Mesothelial cell of epicardium (in vitro differentiated cells): ENCODE measurements at places on chromosomes 4 and X. TPM values are rescaled to one million over a fixed set of nuclear protein-coding genes. Genes with fewer than 3 reads are reported as not detected.
A peak's percentile ranks its signal among the peaks of the same experiment; 100 is the strongest.

- no peak for DNase-seq
Observed at GRCh38 chr4:23775694-23776093, 114.2 kb downstream of the PPARGC1A start.

GRCh38 chr4:3851211-3851610 lies 85.0 kb downstream of the ADRA2C start:
- no peak for DNase-seq

MSMO1 gene
- 51.8 to 54.4 TPM (median 54.2 TPM) in 3 replicates for total RNA-seq

DNA sequence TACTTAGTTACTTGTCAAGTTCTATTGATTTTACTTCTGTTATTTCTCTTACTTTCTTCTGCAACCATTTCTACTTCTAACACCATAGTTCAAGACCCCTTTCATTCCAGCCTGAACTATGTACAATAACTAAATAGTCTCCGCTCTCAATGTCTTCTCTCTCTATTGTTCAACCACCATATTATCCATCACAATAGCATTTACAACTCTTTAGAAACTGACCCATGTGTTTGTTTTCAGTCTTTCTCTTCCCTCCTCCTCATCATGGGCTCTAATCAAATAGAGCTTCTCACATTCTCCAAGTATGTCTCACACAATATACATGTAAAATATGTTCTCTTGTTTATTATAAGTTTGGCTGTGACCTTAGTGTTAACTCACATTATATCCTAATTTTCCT lies 143.6 kb downstream of the ZAR1 start:
- DNase-seq, result no peak

- no peak for DNase-seq
Observed at GRCh38 chrX:71930298-71930697, 19.7 kb downstream of the NHSL2 start.

- DNase-seq, result no peak
Observed at GRCh38 chr4:15488136-15488535, 18.5 kb downstream of the CC2D2A start.

GRCh38 chr4:8191136-8191747 lies 7.8 kb upstream of the SH3TC1 start:
- DNase-seq, result no peak

STBD1 gene
- 1.7 to 2.2 TPM (median 2.0 TPM) in 3 replicates for total RNA-seq

DNA sequence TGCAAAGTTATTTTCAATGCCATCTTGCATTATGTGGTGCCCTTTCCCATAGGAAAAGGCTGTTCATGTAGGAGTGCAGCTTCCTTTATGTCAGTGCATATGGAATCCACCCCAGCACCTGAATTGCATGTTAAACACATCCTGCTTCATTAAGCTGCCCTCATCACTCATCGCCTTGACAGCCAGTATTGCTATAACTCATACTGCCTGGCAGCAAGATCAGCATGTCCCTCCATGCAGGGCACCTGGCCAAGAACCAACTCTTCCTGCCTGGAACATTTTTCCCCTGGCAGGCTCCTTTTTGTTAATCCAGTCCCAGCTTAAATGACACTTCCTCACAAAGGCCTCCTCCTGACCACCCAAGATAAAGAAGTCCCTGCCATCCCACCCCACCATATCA lies 23.5 kb upstream of the CA5B start:
- DNase-seq, result no peak

TECRL gene
- 0.40 to 0.94 TPM (median 0.70 TPM) in 3 replicates for total RNA-seq

SFRP2 gene
- 22.8 to 27.1 TPM (median 23.8 TPM) in 3 replicates for total RNA-seq

DNA sequence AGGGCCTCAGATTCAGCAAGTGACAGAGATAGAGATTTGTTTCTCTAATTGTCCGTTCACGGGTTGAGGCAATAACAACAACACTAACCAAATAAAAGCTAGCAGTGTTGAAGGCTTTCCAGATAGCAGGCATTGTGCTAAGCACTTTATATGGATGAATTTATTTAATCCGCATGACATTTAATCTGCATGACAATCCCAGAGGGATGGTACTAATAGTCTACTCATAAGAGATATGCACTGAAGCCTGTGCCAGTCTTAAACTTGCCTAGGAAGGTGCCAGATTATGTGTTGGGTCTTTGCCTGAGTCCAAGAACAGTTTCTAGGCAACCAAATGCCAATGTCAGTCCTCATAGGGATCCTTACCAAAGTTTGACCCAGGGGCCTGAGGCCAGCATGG lies 37.7 kb upstream of the FAT1 start:
- DNase-seq, result no peak

DNA sequence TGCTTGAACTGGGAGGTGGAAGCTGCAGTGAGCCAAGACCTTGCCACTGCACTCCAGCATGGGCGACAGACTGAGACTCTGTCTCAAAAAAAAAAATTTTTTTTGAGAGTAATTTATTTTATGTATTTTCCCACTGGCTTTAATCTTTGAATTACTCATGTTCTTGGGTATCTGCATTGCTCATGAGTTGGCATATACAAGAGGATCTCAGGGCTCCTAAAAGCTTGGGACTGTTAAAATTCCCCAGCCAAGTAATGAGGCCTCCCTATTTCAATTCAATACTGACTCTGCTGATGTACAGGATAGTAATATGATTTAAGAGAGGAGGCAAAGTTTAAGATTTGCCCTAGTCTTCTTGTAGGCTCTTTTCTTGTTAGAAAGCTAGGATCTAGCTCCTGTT lies 6.2 kb downstream of the IL21 start:
- DNase-seq, result no peak

DNA sequence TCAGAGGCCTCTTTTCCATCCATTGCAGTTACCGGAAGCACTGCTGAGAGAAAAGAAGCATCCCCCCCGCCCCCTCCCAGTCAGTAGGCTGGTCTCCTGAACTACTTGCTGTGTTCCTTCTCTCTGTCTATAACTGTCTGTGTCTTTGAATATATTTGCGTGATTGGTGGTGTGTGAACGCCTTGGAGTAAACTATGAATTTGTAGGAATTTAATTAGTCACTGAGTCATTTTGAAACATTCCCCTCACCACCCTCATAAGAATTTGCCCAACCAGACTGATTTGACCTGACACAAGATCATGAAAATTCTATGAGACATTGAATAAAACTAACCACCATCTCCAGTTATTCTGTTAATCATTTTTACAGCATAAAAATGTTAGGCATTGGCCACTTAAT lies 6.7 kb upstream of the NXF3 start:
- DNase-seq, result no peak

DNA sequence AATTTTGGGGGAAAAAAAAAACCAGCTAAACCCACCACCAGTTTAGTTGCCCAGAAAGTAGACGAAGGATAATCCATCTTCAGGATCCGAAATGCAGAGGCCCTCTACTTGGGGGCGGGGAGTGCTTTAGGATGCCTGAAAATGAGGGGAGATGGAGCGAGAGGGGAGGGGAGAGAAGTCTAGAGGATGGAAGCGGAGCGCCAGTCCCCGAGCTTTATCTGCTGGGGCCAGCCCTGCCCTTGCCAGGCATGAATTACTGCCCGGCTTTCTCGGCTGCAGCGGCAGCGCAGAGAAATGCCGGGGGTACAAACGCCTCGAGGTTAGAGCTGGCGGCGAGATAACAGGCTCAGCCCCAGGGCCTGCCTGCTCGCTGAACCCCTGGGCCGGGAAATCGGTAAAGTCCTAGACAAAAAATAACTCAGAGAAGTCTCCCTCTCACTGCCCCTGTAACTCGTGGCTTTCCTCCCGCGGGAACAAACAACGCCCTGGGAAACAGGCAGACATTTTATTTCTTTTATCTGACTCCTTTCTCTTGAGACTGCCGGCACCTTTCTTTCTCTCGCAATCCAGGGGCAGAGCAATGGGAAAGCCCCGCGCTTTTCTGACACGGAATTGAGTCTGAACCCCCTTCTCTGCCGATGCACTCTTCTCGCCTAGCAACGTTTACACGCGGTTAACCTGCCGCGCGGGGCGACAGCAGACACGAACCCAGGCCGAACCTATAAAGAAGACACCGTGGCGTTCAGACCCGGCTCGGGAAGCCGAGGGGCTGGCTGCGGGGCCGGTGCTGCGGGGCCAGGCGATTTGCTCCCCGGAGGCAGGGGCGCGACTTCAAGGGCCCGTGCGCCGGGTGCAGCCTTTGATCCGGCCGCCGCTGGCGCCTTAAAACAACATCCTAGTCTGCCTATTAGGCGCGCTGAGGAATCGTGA lies 3.1 kb upstream of the MSX1 start:
- no peak for DNase-seq

- no peak for DNase-seq
Observed at GRCh38 chrX:99353412-99353811, 1056.7 kb downstream of the PCDH19 start.

SLC49A3 gene
- 10.5 to 13.4 TPM (median 11.6 TPM) in 3 replicates for total RNA-seq

MAGEA2 gene
- not detected in 3 replicates for total RNA-seq

SYTL5 gene
- 1.7 to 2.6 TPM (median 2.2 TPM) in 3 replicates for total RNA-seq

DNA sequence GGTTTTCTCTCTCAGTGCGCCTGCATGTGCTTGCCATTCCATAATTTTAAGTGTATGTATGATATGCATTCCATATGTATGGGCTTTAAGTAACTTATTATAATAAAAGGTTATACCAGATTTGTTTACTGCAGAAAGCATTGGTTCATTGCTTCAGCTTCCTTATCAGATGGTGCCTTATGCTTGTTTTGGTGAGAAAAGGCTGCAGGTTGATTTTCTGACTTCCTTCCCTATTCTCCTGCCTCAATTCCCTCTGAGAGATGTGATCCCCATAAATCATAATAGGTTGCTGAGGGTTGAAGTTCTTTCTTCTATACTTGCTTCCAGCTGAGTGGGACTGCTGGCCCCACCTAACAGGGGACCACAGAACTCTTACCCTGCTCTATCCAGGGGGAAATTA lies 10.3 kb upstream of the CEP135 start:
- DNase-seq, result no peak

DNA sequence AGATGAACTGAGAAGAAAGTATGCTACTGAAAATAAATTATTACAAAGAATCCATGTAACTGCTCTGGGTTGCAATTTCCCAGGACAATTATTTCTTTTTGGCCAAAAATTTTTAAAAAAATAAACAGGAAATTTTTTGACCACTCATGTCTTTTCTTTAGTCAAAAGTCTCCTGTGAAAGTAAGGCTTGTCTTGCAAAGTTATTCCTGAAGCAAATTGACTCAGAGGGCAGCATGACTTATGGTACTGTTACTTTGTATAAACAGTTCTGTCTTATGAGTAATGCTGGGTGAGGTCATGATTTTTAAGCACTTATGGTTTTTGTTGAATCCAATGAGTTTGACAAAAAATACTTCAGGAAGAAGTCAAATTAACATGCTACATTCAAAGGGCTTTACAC lies 292.8 kb upstream of the ARSJ start:
- no peak for DNase-seq

DNA sequence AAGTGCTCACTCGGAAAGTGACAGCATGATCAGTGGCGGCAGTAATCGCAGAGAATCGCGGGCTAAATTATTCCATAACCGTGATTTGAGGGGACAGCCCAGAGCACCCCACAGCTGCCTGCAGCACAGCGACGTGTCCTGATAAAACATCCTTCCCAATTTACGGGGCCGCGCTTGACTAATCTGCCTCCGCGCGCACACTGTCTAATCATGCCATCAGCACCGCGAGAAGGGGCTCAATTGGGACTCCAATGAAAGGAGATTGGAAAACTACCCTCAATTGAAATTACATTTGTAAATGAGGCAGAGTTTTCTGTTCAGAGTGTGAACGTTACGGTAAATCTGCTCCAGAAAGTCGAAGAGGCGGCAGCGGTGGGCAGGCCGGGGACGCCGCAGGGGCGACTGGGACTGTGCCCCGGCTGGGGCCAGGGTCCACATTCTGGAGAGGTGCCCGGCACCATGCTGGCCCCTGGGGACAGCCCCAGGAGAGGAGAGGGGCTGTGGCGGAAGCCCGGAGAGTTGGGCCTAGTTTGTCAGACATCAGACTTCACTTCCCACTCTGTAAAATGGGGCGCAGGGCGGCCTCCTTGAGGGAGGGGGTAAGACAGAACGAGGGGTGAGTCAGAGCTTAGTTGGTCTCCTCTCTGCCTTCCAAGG lies 107.7 kb downstream of the FAM53A start:
- DNase-seq, result no peak

DNA sequence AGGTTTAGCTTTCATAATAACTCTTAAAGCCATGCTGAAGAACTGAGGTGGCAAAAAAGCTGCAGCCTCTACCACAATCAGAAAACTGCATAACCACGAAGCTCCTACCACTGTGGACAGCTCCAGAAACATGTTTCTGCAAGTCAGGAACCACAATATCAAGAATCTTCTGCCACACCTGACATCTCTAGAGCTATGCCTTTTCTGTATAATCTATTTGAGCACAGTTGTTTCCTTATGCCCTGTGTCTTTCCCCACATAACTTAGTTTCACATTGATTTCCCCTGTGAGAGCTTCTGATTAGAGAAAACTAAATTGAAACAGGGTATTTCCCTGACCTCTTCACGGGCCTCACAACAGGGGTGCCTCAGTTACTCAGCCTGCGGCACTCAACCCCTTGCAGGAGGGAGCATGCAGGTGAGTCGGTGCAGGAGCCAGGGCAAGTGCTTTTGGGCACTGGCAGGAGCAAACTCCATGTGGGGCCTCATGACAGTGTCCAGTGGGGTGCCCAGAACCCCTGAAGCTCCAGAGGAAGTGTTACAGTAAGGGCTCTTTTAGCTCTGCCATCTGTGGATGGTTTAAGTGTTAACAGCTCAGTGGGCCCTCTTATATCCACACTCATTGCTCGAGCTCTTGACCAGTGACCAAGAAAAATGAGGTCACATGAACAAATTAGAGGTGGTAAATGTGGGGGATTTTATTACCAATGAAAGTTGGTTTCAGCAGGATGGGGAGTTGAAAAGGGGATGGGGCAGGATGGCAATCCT lies 132.8 kb upstream of the BMP3 start:
- no peak for DNase-seq

GRCh38 chr4:184343502-184344177 lies 126.0 kb upstream of the ENPP6 start:
- DNase-seq, result no peak

GRCh38 chr4:172680691-172681090 lies 487.9 kb upstream of the GALNT7 start:
- DNase-seq, result no peak

GRCh38 chrX:66677430-66677829 lies 38.6 kb upstream of the EDA2R start:
- DNase-seq, result no peak

DNA sequence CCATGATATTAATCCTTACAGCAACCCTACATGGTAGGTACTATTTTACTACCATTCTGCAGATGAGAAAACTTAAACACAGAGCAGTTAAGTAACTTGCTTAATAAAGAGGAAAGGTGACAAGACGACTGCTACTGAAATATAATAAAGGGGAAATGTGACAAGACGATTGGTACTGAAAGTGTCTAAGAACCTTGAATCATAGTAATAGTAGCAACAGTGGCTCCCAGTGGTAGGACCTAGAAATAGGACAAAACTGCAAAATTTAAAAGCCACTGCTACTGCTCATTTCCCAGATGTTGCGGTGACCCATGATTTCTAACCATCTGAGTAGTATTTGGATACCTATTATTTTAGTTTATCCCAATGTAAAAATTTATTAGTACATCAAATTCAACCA lies 89.5 kb downstream of the TASL start:
- no peak for DNase-seq

GRCh38 chrX:87517571-87518141 lies at the start of gene KLHL4:
Gene KLHL4 (plus strand): TSS chrX:87517802. CDS start chrX:87517894, 92 bp downstream.
- DNase-seq, result peak; percentile 39
